EH (cell line): ENCODE measurements at places on chromosomes 2 and 18.

DNA sequence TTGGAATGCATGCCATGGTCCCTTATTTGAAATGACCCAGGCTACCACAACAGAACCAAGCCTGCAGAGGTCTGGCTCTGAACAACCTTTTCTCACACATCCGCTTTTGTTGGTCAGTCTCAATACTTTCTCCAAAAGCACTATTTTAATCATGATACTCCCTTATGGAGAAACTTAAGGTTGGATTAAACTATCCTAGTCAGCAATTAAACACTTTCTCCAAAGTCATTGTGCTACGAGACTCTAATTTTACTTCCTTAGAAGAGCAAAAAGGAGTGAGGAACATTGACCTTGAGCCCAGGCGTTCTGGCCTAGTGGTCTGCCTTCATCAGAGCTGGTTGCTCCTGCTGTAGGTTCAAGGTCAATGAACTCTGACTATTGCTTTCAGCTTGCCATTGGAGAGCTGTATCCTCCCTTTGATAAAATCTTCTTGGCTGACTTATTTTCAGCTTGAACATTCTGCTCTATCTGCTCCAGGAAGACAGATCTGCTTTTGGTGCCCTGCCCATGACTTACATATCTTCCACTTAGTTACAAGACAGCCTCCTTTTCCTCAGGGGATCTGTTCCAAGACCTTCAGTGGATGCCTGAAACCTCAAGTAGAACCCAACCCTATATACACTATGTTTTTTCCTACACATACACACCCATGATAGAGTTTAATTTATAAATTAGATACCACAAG lies 91.2 kb downstream of the NCKAP5 start:
- DNase-seq = peak; percentile 47

GRCh38 chr2:234533626-234534025 lies 36.7 kb upstream of the ARL4C start:
- no peak for DNase-seq

DNA sequence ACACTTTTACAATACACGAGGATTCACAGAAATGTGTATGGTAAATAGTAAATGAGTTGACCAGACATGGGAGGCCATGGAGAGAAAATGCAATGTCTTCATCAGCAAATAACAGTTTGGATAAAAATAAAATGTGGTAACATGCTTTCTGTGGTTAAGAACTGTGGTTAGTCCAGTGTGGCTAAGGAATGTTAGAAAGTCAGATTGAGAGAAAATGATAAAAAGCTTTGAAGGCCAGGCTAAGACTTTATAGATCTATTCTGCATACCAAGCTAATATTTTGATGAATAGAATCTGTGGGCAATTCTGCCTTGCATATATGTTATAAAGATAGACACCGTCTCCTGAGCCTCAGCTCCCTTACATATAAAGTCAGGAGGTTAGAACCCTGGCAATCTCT lies 215.9 kb downstream of the SOX11 start:
- DNase-seq = no peak

DNA sequence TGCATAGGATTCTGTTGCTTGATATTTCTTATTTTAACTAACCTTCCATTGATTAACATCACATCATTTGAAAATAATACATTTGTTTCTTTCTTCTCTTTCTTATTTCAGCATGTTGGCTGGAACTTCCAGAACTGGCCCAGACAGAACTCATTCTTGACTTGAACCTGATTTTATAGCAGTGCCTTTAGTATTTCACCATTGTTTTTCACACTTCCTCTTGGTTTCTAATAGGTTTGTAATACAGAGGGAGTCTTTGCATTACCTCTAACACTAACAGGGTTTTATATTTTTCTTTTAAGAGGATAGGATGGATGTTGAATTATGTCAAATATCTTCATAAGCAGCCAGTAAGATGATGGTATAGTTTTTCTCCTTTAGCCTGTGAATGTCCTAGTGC lies 39.2 kb downstream of the SEMA4F start:
- DNase-seq = no peak

- peak; percentile 34 for DNase-seq
These were observed 1.2 kb upstream of the HAAO start for GRCh38 chr2:42793334-42794270.

GRCh38 chr2:207711750-207712530 lies 500 bp downstream of the CCNYL1 start:
- peak; percentile 65 for DNase-seq

DNA sequence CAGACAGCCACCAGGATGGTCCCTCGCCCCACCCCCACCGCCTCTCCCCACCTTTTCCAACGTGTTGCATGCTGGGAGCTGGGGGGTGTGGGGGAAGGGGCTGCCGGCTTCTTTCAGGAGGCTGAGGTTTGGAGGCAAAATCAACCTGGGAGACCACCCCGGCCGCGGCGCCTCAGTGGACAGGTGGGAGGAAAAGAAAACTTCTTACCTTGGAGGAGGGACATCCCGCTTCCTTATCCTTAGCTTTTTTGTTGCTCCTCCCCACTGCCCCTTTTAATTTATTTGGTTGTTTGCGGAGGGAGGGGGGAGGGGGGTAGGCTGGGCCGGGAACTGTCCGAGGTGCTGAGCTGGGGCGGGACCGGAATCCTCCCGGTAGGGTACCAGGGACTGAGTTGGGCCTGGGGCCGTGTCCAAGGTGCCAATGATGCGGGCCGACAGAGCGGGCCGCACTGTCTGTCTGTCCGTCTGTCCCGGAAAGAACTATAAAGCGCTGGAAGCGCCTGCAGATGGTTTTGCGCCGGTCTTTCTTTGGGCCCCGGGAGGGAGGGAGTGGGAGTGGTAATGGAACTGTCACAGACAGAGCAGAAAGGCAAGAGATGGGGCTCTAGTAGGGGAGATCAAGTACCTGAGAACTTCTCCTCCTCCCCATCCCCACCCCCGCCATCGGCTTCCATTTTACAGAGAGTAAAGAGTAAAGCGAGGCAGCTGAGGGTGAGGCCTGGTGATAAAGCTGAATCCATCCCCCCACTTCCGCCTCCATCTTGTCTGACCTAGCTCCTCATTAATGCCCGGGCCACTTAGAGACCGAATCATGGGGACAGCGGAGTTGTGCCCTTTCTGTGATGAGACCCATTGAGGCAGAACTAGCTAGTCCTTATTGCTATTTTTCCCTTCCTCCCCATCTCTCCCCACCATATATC lies 2.4 kb downstream of the CDK5R2 start:
- DNase-seq = no peak

- DNase-seq = no peak
These were observed 119.6 kb downstream of the NFATC1 start for GRCh38 chr18:79515331-79515730.

DNA sequence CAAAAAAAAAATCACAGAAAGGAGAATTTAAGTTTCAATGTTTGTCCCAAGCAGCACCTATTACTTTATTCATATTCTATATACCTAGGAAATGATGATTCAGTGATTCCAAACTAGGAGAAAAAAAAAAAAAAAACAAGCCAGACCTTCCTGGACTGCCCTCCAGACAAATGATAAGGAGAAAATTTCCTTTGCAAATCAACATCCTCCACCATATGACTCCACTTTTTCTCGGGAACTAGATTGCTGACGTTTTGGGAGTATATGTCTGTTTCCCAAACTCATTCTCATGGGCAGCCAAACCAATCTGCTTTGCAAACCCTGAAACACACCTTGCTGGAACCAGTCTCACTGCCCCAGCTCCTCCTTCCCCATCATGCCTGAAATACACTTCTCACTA lies 16.8 kb downstream of the AP1S3 start:
- DNase-seq = no peak

DNA sequence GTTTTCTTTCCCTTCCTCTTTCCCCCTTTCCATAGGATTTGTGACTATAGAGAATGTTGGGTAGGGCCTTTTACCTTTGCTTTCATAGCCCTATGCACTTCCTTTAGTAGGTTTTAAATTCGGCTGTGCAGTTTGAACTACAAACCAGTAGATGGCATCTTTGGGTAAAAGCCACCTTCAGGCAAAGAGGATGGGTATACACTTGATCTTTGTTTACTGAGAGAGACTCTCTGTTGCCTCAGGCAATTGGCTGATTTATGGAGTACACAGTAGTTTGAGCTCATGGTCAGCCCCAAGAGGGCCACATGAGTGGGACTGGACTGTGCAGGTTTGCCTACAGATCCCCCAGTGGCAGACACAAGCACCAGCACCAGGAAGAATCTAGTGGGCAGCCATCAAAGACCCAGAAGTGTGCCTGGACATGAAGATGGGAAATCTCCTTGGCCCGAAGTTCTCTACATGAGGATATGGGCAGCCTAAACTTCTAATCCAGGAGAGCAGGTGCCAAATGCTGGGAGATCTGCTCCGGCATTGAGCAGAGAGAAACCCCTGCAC lies 1304.3 kb upstream of the DDX18 start:
- DNase-seq = no peak

- DNase-seq = peak; percentile 83
These were observed 21.7 kb upstream of the BAZ2B start for GRCh38 chr2:159637988-159638501.

DNA sequence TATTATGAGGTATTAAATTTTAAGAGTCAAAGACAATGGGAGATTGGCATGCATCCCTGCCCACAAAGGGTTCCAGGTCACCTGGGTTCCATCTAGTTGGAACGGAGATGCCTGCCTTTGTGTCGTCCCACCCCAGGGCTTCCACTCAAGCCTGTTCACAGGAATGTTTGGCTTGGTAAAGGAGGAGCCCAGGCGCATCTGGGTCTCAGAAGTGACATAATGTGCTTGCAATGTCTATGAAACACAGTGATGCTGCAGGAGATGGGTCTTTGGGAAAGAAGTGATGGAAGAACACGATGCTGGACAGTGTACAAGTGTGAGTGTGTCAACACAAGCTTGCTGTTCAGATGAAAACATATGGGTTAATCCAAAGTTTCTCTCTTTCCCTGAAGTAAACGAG lies 49.6 kb upstream of the ZNF396 start:
- no peak for DNase-seq

DNA sequence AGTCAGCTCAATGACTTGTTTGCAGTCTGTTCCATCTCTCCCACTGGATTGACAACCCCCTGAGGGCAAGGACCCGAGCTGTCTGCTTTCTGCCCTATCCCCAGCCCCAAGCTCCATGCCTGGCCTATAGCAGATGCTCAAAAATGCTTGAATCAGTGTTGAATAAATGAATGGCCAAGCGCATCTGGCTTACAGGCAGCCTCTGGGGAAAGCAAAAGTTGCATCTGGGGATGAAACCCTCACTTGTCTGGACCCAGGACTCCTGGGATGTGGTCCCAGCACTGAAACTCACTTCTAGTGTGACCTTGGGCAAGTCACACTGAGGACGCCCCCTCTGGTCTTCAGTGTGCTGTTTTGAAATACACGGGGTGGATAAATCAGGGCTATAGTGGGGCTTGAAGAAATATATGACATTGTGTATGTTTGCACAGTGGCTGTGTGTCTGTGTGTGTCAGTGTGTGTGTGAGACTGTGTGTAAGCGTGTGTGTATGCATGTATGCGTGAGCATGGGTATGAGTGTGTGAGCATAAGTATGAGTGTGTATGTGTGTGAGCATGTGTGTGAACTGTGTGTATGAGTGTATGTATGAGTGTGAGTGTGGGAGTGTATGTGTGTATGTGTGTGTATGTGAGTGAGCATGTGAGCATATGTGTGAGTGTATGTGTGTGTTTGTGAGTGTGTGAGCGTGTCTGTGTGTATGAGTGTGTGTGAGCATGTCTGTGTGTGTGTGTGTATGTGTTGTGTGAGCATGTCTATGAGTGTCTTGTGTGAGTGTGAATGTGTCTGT lies 27.8 kb upstream of the TNS1 start:
- no peak for DNase-seq

- no peak for DNase-seq
These were observed 205.8 kb downstream of the PDE1A start for GRCh38 chr2:182220998-182221397.

DNA sequence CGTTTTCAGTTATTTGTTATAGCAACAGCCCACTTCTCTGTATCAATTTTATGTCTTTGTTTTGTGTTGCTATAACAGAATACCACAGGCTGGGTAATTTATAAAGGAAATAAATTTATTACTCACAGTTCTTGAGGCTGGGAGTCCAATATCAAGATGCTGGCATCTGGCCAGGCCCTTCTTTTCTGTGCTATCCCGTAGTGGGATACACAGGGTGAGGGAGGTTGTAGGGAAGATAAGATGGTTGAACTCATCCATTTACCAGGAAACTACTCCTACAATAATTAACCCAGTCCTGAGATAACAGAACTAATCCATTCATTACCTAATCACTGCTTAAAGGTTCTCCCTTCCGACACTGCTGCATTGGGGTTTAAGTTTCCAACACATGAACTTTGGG lies 220.7 kb downstream of the TPGS2 start:
- no peak for DNase-seq

GRCh38 chr2:149223472-149224095 lies 106.8 kb upstream of the LYPD6 start:
- no peak for DNase-seq

DNA sequence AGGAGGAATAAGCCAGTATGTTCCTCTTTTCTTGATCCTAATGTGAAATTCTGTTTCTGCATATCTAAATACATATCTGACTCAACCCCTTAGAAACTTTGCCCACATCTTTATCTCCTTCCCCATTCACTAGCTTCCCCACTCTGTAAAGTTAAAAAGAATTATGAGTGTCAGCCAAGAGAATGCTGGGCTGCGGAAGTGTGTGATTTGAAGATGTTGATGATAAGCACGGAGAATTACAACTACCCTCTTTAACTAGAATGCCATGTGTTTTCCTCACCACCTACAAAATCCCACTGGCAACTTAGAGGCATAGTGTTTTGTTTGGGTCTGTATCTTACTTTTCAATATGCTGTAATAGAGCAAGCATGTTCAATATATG lies 490.4 kb upstream of the FANCL start:
- DNase-seq = peak; percentile 2

GRCh38 chr2:169877398-169877797 lies 50.1 kb downstream of the UBR3 start:
- DNase-seq = peak; percentile 39

GRCh38 chr2:205858881-205859441 lies 176.7 kb downstream of the NRP2 start:
- DNase-seq = peak; percentile 58

DNA sequence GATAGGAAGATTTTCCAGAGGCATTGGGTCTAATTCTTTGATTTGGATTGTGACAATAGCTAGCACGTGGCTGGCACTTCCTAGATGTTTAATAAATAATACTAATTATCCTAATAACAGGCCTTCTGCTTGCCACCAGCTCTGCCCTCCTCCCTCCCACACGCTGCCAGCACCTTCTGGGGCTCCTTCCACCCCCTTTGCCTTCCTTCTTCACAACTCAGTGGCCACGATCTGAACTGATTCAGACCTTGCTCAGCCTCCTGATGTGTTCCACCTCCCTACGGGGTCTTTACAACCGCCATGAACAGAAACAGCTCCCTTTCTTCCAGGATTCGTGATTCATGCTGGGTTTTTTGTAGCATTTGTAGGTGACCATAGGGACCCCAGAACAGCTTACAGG lies 310.3 kb upstream of the HS6ST1 start:
- no peak for DNase-seq

- DNase-seq = no peak
These were observed 176.6 kb upstream of the SKOR2 start for GRCh38 chr18:47427923-47428637.

GRCh38 chr2:85401844-85402243 lies 8.3 kb downstream of the CAPG start:
- DNase-seq = no peak

- DNase-seq = no peak
These were observed 18.2 kb upstream of the C2orf66 start for GRCh38 chr2:196827356-196827755.

- DNase-seq = no peak
These were observed 41.0 kb downstream of the INPP5D start for GRCh38 chr2:233101141-233101540.

- DNase-seq = no peak
These were observed 814.6 kb downstream of the SLC4A3 start for GRCh38 chr2:220442012-220442411.
